ENCODE measurements at places on chromosomes 2 and 18.

DNA sequence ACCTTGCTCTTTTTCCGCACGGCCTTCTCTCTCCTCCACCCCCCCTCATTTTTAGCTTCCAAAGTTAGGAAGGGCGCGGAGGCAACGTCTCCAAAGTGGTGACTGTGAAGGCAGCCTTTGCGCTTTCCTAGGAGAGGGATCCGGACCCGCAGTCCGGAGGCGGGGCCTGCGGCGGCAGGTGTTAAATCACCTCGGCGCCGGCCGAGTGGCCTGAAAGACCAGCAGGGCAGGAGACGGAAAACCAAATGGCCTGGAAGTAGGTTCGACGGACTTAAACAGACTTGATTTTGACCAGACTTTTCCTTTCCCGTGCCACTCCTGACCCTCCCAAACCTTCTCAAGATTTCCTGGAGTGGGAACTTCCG is 615 bp downstream of the GORASP2 start:
- DNase-seq: peak; percentile 17

DNA sequence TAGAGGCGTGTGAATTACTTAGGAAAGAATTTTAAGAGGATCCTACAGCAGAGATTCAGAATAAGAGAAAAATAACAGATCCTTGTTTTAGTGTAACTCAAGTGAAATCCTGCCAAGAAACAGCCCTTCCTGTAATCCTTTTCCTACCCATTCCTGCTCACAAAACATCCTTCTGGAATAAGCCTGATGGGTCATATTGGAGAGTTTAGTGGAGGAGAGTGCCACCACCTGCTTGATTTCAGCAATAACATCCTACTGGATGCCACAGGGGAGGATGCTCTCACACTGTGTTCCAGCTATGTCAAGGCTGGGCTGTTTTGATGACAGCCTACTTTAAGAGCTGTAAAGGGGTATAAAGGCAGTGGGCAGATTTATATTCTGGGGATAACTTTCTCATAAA is 54.8 kb upstream of the CCDC178 start:
- DNase-seq: no peak

DNA sequence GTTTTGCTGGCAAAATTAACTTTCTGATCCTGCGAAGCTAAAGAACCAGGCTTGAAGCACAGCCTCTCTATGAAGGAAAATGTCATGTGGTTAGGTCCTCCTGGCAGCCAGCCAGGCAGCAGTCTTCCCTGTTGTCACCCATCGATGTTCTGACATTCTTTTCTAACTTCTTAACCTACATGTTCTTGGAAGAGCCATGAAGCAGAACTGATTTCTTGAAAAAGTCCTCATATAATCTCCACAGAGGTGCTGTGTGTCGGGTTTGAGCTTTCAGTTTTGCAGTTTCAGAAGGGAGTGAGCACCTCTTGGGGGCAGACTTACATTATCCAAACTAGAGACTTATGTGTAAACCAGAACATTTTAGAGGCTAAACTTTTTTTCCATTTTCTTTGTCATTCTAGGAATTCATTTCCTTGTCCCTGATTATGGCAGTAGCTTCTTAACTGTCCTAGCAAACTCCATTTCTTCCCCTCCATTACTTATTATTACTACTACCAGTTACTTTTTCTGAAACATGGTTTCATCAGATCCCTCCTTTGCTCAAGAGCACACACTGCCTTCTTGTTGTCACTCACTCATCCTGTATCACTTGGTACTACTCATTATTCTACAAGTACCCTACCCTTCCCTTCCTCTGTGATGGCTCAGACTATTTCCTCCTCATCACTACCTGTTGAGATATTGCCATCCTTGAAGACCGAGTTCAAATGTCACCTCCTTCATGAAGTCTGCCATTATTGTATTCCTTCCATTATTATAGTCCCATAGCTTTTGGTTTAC is 31.1 kb downstream of the DOK1 start:
- DNase-seq: no peak

GRCh38 chr2:9238591-9239326 is 32.1 kb downstream of the ASAP2 start:
- DNase-seq: no peak

DNA sequence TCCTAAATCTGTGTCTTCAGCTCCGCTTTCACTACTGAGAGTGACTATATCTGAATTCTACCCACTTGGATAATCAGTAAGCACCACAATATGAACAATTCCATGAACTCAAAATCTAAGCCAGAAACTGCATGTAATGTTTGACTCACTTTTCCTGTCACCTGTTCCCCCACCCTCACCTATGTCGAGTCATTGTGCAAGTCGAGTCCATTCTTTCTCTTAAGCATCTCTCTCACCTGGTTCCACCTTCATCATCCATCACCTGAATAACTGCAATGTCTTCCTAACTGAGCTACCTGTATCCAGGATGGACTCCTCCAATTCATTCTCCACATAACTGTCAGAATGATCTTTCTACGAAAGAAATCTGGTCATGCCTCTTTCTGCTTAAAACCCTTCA is 58.2 kb downstream of the PPP1R1C start:
- DNase-seq: no peak

- DNase-seq: no peak
Measured at GRCh38 chr2:96864343-96865091, 5.4 kb downstream of the SEMA4C start.

DNA sequence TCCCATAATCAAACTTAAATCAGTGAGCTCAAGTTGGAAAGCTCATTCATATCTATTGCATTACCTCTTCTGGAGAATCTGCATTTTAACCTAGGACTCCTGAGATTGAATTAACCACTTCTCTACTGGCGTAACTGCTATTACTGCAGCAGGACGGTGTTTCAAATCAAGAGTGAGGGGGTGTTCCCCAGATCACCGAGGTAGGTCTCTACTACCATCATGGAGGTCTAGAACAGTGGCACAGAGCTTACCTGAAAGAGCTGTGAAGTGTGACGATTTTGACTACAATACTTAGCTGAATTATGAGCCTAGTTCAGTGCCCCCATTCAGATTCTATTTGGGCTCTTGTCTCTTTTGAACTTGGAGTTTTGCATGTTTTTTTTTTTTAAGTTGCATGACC is 119.5 kb downstream of the POLE4 start:
- DNase-seq: no peak

- DNase-seq: no peak
Measured at GRCh38 chr2:238912228-238912915, 64.5 kb downstream of the TWIST2 start.

DNA sequence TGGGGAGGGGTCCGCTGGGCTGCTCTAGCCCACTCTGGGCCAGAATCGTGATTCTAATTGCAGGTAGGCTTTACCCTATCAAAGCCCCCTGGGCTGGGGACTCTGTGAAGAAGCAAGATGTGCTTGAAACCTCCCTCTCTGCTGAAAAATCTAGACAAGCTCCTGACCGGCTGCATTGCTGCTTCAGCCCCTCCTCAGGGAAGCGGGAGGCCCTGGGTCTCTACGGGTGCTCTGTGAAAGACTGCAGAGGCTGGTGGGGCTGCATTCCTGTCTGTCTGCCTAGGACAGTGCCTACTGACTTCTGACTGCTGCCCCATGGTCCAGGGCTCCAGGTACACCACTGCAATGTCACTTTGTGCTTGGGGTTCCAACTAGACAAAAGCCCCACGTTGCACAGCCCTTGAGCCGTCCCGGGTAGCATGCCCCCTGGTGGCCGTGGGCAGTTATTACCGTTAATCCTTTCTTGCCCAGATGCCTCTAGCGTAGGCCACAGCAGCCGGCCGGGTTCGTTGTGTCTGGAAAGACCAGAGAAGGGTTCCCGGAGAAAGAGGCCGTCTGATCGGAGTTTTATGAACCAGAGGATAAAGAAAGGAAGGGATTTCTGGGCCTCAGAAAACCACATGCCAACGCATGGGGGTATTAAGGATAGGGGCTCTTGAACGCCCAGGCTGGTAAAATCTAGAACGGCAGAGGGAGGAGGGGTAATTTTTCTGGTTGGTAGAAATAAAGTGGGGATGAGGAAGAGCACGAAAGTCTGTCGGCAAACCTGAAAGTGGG is 15.9 kb upstream of the C1QL2 start:
- DNase-seq: peak; percentile 54

DNA sequence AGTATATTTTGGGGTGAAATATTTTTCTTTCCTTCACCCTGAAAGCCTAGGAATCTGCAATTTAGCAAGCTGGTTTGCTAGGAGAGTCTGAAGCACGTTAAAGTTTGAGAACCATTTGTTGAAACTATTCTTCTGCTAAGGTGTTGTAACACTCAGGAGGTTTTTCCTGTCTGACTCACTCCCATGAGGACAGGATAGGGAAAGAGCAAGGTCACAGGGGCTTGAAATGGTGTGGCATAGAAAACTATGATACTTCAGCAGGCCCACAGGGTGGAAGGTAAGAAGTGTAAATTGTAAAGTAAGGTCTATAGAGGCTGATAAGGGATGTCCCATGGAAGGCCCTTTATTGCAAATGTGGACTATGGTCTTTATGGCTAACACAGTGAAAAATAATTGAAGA is 177.7 kb upstream of the ZC3H15 start:
- no peak for DNase-seq

- DNase-seq: no peak
Measured at GRCh38 chr18:7946734-7947377, 379.7 kb downstream of the PTPRM start.

DNA sequence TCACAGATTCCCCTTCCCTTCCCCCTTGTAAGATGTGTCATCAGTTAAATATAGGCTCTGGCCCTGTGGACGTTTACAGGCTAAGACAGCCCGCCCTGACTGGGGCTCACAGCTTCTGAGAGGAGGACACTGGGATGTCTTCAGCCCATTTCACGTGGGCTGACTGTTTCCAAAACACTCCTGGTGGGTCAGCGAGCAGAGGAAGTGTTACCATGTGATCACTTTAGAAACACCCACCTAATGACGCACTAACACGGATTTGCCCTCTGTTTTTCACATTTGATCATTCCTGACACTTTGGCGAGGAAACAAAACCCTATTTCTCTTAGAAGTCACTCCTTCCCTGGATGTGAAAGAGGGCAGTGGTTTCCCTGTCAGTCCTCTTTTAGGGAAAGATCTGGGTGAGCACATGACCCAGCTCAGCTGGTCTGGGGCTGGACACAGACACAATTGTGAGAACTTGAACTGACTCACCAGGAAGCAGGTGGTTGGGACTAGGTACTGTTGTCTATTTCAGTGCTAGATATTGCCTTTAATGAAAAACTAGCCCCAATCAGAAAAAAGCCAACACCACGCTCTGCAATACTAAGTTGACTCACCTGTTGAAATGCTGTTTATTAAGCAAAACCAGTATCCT is 38.8 kb downstream of the BMP10 start:
- DNase-seq: no peak

DNA sequence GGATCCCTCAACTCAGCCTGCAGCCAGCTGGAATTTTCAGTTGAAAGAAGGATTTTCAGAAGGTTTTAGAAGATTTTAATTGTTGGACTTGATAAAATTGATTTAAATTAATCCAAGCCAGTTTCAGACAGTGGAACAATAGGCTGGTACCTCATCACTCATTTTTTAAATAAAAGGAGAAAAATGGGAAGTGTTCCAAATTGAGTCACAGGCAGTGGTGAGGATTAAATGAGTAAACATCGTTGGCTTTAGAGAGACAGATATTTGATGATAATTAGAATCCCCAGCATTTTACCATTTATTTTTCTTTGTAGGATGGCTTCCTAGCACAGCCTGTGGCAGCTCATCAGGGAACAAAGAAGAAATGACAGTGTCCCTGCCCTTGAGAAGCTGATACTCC is 7.4 kb downstream of the CXCR4 start:
- no peak for DNase-seq

DNA sequence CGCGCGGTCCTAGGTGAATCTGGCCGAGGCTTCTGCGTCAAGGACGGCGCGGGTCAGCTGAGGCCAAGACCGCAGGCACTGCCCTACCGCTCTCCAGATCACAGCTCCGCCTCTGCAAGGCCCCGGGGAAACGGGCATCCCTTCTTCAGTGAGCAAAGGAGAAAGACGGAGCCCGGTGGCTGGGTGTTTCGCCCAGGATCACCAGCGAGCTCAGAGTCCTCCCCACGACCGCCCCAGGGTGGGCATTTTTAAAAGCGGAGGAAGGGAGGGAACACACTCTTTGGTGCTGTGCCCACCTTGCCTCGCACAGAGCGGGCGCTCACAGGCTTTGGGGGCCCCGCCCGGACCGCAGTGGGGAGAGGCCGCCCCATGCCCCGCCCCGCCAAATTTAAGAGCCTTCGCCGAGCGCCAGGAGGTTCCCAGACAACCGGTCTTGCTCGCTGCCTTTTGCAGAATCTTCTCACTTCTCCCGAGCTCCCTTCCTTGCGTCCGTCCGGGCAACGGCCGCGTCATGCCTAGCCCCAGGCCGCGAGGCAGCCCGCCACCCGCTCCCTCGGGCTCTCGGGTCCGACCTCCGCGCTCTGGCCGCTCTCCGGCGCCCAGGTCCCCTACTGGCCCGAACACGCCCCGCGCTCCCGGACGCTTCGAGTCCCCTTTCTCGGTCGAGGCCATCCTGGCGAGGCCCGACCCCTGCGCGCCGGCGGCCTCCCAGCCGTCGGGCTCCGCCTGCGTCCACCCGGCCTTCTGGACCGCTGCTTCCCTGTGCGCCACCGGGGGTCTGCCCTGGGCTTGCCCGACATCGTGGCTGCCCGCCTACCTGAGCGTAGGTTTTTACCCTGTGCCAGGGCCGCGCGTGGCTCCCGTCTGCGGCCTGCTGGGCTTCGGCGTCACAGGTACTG is at the start of gene NOTO:
TSS of gene NOTO (plus strand) at position 419 of the 899 bp plus-strand sequence. CDS start at position 512, 93 bp downstream.
- DNase-seq: no peak

GRCh38 chr2:42385225-42385624 is 24.2 kb upstream of the COX7A2L start:
- DNase-seq: no peak

GRCh38 chr2:28674713-28675068 is 76.9 kb upstream of the PPP1CB start:
- no peak for DNase-seq

DNA sequence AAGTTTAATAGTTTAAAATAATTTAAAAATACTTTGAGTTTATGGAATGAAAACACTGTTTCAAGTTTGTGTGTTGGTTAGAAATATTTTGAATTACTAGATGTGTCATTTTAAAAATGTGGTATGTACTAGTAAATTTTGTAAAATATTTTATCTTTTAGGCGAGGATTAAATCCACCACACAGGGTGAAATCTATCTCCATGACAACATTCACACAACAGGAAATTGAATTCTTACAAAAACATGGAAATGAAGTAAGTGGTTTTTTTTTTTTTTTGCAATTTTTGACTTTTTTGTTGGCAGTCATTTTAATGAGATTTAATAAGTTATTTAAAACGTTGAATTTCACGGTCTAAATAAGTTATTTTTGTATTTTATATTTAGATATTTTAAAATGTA is 19.4 kb downstream of the AGFG1 start:
- DNase-seq: no peak

DNA sequence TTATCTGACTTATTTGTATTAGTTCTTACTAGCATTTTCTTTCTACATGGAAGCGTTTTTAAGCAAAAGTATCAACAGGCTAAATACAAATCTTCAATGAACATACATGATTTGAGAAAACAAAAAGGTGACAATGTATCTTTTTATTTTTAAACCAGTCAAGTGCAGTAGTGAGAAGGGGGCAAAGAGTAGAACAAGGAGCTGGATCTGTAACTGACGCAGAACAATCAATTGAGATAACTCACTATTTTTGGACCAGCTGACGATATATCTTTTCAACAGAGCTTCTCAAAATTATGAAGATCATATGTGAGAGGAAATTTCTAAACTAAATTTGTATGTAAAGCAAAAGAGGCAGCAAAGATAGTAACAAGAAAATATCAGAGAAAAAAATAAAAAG is 15.5 kb downstream of the NCKAP1 start:
- no peak for DNase-seq
